ENCODE measurements at places on chromosomes 16 and 17.

- DNase-seq: no peak
These were observed 100.9 kb downstream of the VPS53 start for GRCh38 chr17:613725-614124.

DNA sequence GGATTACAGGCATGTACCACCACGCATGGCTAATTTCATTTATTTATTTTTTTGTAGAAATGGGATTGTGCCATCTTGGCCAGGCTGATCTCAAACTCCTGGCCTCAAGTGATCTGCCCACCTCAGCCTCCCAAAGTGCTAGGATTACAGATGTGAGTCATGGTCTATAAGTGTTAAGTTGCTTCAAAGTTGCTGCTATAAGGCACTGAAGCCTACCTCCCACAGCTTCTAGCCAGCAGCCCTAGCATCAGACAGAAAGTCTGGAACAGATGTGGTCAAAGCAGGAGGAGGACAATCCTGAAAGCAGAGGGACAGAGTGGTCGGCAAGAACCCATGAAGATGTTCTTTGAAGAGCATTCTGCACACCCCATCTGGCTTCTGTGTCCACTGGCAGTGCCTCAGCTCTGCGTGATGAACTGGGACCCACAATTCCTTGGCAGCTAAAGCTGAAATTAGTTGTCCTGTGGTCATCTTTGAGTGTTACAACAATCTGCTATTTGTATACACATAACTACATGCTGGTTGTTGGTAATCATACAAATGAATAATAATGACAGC, 11.2 kb downstream of the MAP3K14 start:
- no peak for DNase-seq

GRCh38 chr17:49958723-49959122, 10.3 kb upstream of the DLX4 start:
- no peak for DNase-seq

DNA sequence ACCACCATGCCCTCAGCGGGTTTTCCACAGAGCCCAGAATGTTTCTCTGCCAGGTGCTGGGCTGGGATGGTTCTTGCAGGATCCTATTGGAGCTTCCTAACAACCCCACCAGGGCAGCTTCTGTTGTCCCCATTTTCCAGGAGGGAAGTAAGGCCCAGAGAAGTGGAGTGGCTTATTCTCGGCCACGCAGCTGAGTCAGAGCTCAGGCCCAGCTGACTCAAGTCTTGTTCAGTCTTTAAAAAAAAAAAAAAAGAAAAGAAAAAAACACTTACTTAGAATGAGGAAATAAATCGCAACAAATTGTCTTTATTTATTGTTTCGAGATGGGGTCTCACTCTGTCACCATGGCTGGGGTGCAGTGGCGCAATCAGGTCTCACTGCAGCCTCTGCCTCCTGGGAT, 413.0 kb downstream of the CPPED1 start:
- DNase-seq: no peak

DNA sequence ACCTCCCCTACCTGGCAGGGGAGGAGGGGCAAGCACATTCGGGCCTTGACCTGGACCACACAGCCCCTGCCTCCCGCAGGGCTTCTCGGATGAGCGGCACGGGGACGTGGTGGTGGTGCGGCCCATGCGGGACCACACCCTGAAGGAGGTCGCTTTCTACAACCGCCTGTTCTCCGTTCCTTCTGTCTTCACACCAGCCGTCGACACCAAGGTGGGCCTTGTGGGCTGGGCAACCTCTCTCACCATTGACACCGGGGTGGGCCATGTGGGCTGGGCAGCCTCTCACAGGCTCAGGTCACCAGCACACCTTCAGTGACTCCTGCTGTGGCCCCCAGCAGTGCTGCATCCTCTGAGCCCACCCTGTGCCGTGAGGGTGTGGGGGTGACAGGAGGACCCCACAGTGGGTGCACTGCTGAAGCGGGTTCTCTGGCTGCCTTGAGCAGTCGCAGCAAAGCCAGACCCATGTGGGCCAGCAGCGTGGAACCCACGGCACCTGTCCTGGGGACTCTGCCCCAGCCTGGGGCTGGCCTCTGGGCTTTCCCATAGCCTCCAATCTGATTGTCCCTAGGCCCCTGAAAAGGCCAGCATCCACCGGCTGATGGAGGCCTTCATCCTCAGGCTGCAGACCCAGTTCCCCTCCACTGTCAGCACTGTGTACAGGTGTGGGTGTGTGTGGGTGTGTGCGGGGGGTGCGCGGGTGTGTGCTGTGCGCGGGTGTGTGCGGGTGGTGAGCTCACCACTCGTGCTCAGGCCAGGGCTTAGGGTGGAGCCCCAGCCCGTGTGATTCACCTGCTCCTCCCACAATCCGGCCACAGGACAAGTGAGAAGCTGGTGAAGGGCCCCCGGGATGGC, 7.5 kb downstream of the CTU2 start:
- DNase-seq: no peak

- DNase-seq: no peak
These were observed 194.1 kb downstream of the RBFOX1 start for GRCh38 chr16:7526736-7527135.

GRCh38 chr16:85724126-85724879, 26.6 kb downstream of the C16orf74 start:
- DNase-seq: no peak

DNA sequence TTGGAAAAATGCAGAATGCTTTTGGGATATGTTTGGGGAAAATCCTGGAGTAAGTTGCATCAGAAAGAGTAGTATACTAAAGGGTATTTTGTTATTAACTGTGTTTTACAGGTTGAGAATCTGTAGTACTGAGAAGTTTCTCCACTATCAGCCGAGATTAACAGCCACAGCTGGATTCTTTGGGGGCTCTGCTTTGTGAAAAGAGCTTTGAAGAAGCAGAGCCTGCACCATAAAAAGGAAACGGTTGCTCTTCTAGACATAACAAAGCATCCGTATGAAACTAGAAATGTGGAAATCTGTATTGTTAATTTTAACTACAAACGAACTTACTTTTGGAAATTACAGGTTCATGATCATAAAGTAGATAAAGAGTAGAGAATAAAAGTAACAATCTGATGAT, 5.3 kb downstream of the NLK start:
- DNase-seq: no peak

DNA sequence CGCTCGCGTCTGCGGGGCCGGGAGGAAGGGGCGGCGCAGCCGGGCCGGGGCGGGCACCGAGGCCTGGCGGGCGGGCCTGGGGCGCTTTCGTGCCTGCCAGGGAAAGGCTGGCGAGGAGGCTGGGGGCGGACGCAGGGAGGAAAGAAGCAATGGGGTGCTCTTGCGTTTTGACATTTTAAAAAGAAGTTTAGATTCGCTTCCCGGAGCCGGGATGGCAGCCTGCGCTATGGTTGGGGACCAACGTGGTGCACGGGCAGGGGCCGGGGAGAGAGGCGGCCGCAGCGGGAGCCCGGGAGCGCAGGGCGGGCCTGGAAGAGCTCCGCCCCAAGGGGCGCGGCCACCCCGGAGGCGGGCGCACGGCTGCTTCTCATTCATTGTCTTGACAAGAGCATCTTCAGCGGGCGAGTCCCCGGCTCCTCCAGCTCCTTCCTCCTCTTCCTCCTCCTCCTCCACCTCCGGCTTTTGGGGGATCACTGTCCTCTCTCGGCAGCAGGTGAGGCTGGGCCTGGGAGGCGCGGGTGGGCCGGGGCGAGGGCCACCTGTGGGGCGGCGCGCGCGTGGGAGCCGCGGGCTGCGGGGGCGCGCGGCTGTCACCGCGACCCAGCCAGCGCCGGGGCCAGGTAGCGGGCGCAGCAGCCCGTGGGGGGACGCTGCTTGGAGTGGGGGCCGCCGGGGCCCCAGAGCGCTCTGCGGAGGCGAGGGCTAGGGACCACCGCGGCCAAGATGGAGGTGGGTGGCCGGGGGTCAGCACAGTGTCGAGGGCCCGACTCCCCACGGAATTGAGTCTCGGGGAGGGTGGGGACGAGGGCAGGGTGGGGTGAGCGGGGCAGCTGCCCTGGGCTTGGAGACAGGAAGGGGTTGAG, at the start of gene CORO1A:
CORO1A (plus strand) TSS at position 370 of the 863 bp plus-strand sequence. CDS start 1,608 bp downstream, outside the sequence.
- peak; percentile 6 for DNase-seq

DNA sequence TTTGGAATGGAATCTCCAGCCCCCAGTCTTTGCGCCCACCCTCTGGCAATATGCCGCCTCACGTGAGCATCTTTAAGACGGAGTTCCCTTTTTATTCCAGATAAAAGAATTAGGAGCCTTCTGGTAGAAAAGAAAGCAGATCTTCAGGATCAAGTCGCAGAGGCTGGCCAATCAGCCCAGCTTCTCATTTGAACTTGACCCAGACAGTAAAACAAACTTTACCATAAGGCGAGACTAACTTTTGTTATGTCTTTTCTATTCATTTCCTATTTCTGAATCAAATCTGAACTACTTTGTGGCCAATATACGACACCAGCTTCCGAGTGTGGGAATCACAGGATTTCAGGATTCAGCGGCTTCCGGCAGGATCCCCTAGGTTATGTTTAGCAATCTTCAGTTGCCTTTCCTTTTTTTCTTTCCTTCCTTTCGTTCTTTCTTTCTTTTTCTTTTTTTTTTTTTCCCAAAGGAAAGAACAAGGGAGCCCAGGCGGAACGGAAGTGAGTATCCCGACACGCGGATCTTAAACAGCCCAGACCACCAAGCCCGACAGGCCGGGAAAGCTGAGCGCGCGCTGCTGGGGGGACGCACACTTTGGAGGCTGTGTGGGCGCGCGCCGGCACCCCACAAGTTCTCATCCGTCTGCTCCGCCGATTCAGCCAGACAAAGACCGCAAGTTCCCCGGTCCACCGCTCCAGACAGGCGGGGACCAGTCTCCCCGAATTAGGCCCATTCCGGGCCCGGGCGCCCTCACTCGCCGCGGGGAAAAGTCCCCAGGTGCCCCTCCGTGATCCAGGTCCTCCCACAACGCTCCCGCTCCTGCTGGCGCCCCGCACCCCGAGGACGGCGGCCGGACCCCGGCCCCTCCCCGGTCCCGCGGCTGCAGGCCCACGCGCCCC, 633 bp downstream of the TBC1D16 start:
- no peak for DNase-seq

- DNase-seq: peak; percentile 23
These were observed 32.0 kb downstream of the MBTPS1 start for GRCh38 chr16:84084570-84085270.

DNA sequence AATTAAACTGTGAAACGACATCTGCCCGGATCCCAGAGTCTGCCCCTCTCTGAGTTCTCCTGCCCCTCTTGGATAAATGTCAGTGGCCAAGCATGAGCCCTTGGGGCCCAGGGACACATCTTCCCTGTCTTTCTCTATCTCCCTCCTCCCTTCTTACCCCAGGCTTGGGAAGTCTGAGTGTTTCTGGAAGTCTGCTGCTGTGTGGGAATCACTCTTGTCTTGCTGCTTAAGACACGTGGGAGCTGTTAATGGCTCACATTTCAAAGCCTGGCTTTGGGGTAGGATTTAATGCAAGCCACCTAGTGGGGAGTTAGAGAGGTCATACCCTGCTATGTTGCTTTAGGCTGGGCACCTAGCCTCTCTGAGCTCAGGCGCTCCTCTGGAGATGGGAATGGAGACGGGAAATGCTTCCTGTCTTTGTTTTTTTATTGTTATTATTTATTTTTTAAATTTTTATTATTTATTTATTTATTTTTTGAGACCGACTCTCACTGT, 218.5 kb upstream of the CIBAR2 start:
- DNase-seq: no peak
